ENCODE measurements at places on chromosomes 5 and 9. TPM values are rescaled to one million over a fixed set of nuclear protein-coding genes. Genes with fewer than 3 reads are reported as not detected.

Gene MLANA
- not detected for total RNA-seq

Gene TGFBI
- 4.6 TPM for total RNA-seq

Gene DAB2IP
- total RNA-seq: 48.3 TPM

DNA sequence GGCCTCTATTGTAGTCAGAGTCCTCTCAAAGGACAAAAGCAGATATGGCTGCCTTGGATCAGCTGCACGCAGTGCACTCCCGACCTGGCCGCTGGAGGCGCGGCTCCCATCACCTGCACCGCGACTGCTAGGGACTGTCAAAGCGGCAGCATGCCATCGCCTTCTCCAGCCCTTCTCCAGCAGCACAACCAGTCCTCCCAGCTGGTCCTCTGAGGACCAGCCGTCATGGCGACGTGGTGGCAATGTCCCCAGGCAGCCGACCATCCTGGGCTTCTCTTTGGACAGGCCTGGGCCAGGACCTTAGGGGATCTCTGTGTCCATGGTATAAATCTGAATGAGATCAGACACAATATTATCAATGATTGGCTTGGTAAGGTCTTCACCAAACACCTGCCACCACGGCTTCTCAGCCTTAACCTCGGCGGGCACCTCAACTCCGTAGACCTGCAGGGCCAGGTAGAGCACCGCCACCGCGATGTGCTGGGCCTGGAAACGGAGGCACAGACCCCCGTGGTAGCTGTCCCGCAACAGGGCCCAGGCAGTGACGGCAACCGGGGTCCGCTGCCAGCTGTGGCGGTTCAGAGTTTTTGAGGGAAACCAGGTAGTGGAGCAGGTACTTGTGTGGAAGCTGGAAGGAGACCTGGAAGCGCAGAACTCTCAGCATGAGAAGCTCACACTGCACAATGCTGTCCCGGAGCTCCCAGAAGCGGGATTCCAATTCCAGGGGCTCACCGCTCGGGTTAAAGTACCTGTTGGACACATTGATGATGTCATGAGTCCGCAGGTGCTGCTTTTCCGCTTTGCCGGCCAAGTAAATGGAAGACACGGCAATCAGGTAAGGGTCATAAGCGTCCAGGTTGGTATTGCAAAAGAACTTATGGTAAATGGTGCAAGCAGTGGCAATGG is 8.5 kb downstream of the DUSP1 start:
- peak overlapping the region; percentile 17 for H3K4me3 ChIP-seq
- H3K27ac ChIP-seq: no peak overlapping the region

DNA sequence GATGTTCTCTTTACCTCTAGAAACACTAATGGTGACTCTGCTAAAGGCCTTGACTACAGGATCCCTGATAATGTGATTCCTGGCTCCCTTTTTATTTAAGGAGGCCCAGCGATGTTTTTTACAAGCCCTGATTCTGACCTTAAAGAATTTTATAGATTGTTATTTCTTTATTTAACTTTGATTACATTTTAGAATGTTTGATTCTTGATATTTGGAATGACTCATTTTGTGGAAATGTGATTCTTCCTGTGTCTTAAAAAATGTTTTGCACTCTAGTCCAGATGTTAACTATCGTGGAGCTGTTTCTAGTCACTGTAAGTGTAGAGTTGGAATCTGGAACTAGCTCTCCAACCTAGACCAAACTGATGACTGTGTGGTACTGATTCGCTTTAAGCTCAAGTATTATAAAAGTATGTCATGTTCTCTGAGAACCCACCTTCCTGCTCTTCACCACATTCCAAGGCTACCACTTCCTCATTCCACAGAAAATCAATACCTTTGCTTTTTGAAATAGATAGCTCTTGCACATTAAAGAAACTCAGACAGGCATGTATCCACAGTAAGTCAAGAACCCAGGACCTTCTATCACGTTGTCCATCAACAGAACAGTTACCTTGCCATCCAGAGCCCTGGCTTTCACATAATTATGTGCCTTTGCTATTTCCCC is 65.2 kb downstream of the JMY start:
- peaks cover 2% of the 10 kb centered on the region for H3K36me3 ChIP-seq
- H3K4me1 ChIP-seq: no peaks in the 10 kb centered on the region
- no peak overlapping the region for H3K27ac ChIP-seq
- no peak for DNase-seq
- H3K27me3 ChIP-seq: no peaks in the 10 kb centered on the region
- H3K4me3 ChIP-seq: no peak overlapping the region

GRCh38 chr9:28203036-28203435 is 629.8 kb upstream of the C9orf72 start:
- H3K27me3 ChIP-seq: no peaks in the 10 kb centered on the region
- no peak overlapping the region for H3K27ac ChIP-seq
- no peak for DNase-seq
- H3K4me3 ChIP-seq: no peak overlapping the region
- H3K36me3 ChIP-seq: no peaks in the 10 kb centered on the region
- H3K4me1 ChIP-seq: no peaks in the 10 kb centered on the region

Gene LCP2
- not detected for total RNA-seq

DNA sequence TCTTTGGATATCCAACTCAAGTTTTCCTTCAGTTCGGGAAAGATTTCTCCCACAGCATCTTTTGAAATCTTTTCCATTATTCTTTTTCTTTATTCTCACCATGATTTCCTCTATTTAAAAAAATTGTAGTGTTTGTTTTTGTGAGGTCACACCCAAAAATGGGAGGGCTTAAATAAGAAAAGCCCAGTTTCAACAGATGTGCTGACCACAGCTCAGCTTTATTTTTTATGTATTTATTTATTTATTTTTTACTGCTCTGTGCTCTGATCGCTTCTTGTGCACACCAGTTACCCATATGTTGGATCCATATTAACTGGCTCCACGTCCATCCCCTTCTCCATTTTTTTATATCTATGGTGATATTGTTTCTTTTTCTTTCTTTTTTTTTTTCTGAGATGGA is 20.3 kb downstream of the GFPT2 start:
- no peak for DNase-seq
- no peak overlapping the region for H3K4me3 ChIP-seq
- H3K27me3 ChIP-seq: no peaks in the 10 kb centered on the region
- peaks cover 10% of the 10 kb centered on the region for H3K36me3 ChIP-seq
- no peak overlapping the region for H3K27ac ChIP-seq

Gene KCNV2
- total RNA-seq: not detected

- no peaks in the 10 kb centered on the region for H3K27me3 ChIP-seq
- H3K27ac ChIP-seq: no peak overlapping the region
- DNase-seq: no peak
- H3K4me3 ChIP-seq: no peak overlapping the region
- peaks cover 51% of the 10 kb centered on the region for H3K4me1 ChIP-seq
Measured at GRCh38 chr5:74576941-74577456, 63.5 kb downstream of the ENC1 start.

Gene IL3
- total RNA-seq: not detected

DNA sequence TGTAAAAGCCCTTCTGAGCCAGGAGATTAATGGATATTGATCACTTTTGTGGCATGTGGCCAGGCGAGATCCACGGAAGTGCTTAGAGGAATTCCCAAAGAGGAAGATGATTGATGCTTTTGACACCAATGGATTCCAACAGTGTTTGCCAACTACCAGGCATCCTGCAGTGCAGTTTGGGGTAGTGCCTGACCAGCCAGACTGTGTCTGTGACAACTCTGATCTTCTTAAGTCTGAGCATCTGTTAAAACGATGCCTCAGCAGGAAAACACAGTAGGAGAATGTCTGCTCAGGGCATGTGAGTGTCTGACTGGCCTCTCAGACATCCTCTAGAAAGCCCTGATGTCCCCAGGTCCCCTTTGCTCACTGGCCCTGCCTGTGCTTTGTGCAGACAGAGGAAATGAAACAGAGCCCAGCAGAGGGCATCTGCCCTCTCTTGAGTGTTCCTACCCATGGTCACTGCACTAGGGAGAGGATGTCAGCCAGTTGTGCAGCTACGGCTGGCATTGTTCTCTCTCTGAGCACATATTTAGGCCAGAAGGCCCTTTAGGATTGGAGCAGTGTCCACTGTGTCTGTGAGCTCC is 57.0 kb downstream of the TRPC7 start:
- no peaks in the 10 kb centered on the region for H3K4me1 ChIP-seq
- DNase-seq: no peak
- no peak overlapping the region for H3K4me3 ChIP-seq
- H3K27ac ChIP-seq: no peak overlapping the region
- no peaks in the 10 kb centered on the region for H3K36me3 ChIP-seq

Gene PSAT1
- 166 TPM for total RNA-seq

Gene MPDZ
- 76.1 TPM for total RNA-seq

- H3K27ac ChIP-seq: no peak overlapping the region
- H3K36me3 ChIP-seq: peaks cover 4% of the 10 kb centered on the region
- no peak overlapping the region for H3K4me3 ChIP-seq
- peaks cover 3% of the 10 kb centered on the region for H3K4me1 ChIP-seq
- no peaks in the 10 kb centered on the region for H3K27me3 ChIP-seq
- no peak for DNase-seq
Measured at GRCh38 chr5:165066751-165067385, 1561.4 kb downstream of the MAT2B start.

Data from neural crest cell (in vitro differentiated cells).